Occipital lobe (tissue), 3 donors: ENCODE measurements at places on chromosomes 7 and 10. TPM values are rescaled to one million over a fixed set of nuclear protein-coding genes. Genes with fewer than 3 reads are reported as not detected.
A peak's percentile ranks its signal among the peaks of the same experiment; 100 is the strongest.

DNA sequence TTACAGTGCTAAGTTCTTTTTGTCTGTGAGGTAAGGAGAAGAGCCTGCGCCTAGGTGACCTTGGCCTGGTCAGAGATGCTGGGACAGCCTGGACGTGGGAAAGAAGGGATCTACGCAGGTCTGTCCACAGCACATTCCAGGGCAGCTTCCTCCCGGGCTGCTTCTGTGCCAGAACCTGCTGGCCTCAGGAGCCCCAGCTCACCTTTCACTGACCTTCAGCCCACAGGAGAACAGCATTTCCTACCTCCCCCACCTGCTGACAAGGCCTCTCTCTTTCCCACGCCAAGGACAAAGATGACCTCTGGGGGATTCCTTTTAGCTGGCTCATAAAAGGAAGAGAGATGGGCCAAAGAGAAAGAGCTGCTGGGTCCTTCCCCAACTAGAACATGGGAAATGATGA lies 260.6 kb downstream of the KCNMA1 start:
- DNase-seq, result no peak

DNA sequence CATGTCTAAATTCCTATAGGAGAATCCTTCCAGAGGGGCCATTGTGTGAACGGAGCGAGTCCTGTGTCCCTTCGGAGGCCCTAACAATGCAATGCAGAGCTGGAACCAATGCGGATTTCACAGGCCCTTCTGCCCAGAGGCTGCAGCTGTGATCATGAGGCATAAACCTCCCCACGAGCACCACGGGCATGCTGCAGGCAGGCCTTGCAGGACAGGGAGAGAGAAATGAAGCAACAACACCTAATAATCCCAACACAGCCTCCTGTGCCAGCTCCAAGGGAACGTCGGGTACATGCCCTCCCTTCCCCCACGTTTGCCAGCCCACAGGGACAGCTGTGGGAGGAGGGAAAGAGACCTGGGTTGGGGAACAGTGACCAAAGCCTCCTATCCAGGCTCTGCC lies 74.4 kb downstream of the TNS3 start:
- DNase-seq, result no peak

DNA sequence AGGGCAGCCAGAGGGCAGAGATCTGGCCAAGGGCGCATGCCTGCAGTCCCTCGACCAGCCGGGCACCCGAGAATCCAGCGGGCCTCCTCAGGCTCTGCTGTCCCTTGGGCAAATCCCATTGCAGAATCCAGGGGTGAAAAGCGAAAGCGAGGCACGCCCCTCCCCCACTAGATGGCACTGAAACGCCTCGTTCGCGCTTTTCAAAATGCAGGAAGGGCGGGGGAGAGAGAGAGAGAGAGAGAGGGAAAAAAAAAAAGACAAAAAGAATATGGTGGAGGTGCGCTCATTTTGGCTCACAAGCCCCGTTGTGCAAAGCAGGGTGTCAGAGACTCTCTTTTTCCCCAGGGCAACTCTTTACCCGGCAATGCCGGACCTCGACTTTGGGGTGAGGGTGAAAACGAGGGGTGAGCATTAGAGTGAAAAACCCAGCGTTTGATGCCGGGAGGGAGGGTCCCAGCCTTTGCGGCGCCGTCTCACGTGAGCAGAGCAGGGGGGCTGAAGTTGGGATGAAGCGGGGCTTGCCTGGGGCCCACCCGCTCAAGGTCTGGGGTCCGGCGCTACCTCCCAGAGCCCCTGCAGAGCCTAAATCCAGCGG lies 2.5 kb upstream of the TMEM178B start:
- DNase-seq, result peak; percentile 77

DNA sequence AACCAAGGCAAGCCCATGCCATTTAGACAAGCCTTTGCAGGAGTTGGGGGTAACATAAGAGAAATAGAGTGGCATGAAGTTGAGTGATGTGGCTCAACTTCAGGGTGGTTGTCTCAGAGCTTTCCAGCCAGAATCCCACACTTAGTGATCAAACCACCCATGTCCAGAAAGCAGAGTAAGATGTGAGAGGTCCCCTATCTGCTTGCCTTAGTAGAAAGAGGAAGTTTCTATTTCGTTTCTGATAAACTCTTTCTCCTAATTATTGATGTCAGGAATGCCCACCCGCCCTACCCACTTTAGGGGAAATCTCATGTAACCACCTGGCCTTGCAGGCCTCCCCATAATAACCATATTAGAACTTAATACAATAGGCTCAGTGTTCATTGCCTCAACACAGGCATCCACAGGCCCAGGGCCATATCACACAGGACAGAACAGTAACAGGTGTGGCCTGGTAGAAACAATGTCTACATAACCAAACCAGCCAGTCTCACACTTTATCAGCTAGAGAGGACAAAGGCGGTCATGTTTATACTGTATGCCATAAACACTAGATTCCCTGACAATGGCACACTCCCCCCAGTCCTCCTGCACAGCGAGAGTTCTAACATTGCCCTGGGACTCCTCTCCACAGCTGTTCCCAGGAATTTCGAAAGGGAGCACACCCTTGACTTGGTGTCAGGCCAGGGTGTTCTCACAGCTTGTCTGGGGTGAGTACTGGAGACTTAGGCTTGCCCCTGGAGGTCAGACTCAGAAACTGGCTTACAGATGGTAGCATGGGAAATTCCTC lies 364.4 kb downstream of the CXCL12 start:
- no peak for DNase-seq

DNA sequence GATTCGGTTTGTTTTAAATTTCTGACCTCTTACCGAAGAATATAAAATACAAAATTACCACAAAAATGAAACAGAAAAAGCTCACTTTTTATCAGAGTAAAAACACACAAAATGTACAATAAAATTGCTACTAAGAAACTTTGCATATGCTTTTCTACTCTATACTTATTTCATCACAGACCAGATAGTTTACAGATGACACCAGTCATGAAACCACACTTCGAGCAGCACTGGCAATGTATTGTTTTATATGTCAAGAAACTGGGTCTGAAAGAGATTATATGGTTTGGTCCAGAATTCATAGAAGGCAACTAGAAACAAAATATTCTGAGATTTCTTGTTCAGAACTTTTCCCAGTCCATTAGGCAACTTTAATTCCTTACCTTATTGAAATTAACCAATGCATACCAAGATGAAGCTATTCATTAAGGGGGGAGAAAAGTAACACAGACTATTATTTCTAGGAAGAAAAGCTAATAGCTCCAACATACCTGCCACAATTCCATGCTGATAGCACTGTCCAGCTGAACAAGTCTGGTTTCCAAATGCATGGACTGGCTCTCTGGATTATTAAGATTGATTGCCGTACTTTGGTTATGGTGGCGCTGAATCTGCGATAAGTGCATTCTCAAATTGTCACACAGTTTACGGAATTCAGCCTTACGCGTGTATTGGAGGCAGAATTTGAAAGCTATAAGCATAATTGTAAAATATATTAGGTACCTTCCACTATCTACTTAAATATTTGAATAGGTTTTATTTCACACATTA lies 10.0 kb downstream of the EIF3A start:
- no peak for DNase-seq

DNA sequence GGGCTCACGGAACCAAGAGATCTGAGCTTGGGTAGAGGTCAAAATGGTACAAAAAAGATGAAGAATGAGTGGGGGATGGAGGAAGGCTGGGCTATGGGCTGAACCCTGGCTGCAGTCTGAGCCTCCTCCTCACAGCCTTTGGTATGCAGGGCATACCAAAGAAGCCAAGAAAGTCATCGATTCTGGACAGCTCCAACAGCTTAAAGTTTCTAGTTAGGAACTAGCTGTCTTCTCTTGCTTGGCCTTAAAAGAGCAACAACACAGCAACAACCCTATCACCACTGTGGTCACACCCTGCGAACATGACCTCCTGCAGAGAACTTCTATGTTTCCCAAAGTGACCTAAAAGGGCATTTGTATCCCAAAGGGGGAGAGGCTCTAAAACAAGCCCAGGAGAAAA lies 126.1 kb upstream of the EFCAB10 start:
- DNase-seq, result no peak

- DNase-seq, result no peak
Observed at GRCh38 chr7:13581097-13581496, 408.4 kb downstream of the ETV1 start.

The SRI gene
- total RNA-seq, result 85.8 TPM

GRCh38 chr7:14978687-14979086 lies 76.1 kb upstream of the DGKB start:
- no peak for DNase-seq

GRCh38 chr7:1014681-1015080 lies 29.7 kb upstream of the GPR146 start:
- no peak for DNase-seq

- DNase-seq, result no peak
Observed at GRCh38 chr7:117982071-117983055, 109.1 kb upstream of the CTTNBP2 start.

The SFRP4 gene
- 1.1 TPM for total RNA-seq

The MET gene
- total RNA-seq, result 65.5 TPM

The SAMD9L gene
- total RNA-seq, result 3.7 TPM

DNA sequence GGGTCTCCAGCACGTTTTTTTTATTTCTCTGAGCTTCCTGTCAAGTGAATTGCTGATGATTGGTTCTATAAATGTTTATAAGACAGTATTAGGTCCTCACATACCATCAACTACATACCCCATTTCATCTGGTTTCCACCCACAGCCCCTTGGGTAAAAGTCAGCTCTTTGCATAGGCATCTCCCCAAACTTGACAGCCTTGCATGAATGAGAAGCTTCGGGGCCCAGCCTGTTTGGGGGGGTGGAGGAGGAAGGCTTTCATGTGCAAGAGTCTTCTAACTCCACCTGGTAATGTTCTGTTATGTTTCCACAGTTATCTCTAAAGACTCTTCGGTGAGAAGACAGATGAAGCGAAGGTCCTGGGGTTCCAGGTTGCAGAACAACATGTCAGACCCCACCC lies 75.4 kb downstream of the SCRN1 start:
- DNase-seq, result no peak

The ALOX5 gene
- total RNA-seq, result 0.62 TPM

DNA sequence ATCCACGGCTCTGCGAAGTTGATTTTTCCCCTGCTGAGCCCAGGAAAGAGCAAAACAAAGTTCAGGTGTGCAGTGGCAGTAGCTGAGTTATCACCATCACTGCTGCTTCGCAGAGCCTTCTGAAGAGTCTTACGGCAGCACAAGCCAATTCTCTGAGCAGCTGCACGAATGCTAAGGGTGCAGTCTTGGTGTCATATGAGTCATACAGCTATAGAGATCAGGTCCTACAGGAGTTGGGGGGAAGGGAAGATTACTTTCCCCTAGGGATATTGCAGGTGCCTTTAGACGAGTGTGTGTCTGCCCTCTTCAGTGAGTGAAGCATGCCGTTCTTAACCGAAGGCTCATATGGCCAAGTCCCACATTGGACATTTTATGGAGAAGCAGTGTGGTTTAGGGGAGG lies 227.8 kb downstream of the CELF2 start:
- no peak for DNase-seq

The GSAP gene
- 12.6 TPM for total RNA-seq

- DNase-seq, result no peak
Observed at GRCh38 chr7:66186991-66187390, 18.1 kb upstream of the TPST1 start.

DNA sequence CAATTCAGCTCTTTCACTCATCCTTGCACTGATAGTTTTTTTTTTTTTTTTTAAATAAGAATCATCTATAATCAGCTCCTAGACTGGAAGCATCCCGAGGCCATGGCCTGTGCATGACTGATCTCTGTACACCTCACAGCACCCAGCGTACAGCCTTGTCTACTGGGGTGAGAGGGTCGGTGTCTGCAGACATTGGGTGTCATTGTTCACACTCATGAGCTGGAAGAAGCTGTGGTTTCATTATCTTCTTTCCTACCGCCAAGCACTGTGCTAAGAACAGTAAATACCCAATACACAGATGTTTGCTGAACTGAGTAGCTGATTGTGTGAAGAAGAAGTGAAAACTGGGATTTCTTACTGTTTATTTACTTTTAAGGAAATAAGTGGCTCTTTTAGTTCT lies 123.6 kb downstream of the CLEC2L start:
- DNase-seq, result no peak

- DNase-seq, result no peak
Observed at GRCh38 chr10:17199351-17199804, 2.1 kb downstream of the TRDMT1 start.

DNA sequence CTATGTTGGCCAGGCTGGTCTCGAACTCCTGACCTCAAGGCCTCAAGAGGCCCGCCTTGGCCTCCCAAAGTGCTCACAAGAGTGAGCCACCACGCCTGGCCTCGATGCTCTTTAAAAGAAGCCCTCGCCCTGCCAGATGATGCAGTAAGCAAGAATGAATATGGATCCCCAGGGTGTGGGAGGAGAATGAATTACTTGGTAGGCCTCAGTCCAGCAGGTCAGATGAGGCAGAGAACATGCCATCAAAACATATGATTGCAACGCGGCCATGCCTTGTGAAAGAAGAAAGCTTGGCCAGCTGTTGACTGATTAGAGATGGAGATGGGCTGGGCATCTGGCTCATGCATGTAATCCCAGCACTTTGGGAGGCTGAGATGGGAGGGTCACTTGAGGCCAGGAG lies 68.7 kb downstream of the CAMK1D start:
- no peak for DNase-seq

The CALHM3 gene
- total RNA-seq, result not detected

DNA sequence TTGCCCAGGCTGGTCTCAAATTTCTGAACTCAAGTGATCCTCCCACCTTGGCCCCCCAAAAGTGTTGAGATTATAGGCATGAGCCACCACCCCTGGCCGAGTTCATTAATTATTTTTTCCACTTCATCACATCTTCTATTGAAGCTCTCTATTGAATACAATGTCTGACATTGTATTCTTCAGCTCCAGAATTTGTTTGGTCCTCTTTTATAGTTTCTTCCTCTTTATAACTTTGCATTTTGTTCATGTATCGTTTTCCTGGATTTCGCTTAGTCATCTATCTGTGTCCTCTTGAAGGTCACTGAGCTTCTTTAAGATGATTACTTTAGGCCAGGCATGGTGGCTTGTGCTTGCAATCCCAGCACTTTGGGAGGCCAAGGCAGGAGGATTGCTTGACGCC lies 30.2 kb downstream of the NOM1 start:
- DNase-seq, result no peak

DNA sequence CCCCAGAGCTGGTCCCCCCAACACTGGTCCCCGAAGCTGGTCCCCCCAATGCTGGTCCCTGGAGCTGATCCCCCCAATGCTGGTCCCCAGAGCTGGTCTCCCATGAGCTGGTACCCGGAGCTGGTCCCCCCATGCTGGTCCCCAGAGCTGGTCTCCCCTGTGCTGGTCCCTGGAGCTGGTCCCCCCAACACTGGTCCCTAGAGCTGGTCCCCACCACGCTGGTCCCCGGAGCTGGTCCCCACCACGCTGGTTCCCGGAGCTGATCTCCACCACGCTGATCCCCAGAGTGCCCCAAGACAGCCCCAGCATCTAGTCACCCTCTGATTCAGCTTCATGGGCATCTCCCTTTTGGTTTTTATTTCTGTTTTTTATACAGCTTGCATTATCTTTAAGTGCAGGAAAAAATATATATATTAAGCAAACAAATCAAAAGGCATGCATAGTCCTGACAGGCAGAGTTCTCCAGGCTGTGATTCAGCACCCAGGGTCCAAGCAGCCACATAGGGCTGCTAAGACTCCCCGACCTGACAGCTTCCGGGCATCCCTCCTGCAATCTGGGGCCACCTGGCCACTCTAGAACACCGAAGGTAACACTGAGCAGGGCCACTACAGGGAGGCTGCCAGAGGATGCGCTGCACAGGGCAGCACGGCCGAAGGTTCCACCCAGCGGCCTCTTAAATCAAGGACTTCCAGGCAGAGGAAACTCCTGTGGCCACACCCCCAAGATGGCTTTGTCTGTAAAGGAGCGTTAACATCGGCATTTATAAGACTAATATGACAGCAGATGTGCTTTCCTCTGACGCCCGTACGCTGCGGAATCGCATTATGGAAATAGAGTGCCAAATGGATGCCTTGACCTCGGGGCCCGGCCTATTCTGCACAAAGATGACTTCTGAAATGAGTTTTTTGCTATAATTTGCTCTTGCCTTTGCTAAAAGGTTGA lies 215.0 kb downstream of the PTPRN2 start:
- no peak for DNase-seq
